Smooth muscle cell of the brain vasculature (primary cell): ENCODE measurements at places on chromosomes 6 and 20.
A peak's percentile ranks its signal among the peaks of the same experiment; 100 is the strongest.

DNA sequence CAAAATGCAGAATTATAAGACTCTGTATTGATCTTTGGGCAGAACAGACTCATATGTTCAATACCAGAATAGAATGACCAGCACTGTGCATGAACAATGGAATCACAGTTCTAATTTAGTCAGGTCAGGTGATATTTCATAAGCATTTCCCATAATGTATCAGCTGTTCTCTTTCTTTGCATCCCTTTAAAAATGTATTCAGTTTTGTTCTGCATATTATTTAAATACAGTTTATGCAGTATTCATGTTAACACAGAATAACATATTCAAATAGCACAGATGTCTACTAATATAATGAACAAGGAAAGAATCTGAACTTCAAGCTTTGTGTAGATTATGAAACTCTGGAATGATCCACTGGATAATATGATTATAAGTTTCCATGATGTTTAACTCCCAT is 128.5 kb downstream of the LAMP5 start:
- no peak for DNase-seq

DNA sequence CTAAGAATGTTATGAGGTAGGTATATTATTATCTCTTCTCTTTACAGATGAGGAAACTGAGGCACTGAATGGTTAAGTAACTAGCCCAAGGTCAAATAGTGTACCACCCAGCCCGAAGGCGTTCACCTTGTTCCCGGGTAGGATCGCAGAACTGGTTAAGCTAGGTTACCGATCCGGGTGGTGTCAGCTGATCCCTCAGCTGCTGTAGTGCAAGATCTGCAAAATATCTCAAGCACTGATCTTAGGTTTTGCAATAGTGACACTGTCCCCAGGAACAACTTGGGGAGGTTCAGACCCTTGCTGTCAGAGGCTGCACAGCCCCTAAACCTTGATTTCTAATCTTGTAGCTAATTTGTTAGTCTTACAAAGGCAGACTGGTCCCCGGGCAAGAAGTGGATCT is 28.1 kb downstream of the SLC52A3 start:
- no peak for DNase-seq

DNA sequence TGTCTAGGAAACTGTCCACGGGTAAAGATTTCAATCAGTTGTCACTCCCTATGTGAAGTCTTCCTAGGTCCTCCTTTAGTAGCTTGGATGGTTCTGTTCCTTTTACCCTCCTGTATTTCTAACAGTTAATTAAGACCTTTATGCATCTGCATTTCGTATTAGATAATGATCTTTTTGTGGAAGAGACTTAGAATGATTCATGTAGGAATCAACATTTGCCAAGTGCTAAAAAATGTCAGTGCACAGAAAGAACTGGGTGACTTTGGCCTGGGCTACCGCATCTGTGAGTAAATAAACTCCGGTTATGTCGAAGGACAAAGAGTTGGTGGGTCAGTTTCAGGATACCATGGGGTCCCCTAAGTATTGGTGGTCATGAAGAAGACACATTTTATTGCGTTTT is 918.0 kb downstream of the TFAP2A start:
- DNase-seq = no peak

DNA sequence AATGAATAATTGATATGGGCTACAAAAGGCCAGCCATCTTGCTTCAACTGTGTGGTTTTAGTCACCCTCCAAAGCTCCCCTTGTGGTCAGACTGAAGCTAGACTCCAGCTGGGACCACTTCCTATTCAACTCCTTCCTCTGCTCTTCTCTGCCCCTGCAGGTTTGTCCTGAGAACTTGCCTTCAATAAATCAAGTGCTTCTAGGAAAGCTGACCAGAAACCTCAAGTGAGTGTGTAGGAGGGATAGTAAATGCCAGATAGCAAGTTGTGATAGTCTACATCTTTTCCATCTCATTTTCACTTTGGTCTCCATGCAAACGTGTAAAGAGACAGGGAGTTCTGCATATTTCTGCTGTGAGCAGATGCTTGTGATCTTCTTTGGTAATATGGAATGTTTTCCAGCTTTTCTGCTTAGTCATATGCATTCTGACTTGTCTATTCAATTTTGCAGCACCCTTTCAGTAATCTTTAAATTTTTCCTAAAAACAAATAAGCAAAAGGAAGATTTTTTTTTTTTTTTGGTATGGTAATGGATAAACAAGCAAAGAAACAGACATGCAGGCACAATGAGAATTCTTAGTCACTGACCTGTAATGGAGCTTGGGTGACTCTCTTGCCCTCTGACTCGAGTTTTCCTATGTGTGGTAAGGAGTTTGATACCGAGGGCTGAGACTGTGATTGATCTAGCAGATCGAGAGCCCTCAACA is 201.3 kb upstream of the BTBD3 start:
- DNase-seq = peak; percentile 47

DNA sequence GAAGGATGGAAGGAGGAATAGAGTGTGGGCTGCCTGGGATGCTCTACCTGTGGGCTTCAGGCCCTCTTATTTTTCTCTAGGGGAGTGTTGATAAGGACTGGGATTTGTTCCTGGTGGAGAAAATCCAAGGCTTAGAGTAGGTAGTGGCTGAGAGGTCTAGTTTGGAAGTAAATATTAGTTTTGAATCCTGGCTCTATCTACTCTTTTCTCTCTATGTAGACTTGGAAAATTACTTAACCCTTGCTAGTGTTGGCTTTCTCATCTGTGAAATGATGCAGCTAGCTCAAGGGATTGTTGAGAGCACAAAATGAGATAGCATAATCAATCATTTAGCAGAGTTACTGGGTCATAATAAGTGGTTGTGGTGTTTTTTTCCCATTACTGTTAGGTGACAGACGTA is 102.7 kb upstream of the MLIP start:
- DNase-seq = no peak

DNA sequence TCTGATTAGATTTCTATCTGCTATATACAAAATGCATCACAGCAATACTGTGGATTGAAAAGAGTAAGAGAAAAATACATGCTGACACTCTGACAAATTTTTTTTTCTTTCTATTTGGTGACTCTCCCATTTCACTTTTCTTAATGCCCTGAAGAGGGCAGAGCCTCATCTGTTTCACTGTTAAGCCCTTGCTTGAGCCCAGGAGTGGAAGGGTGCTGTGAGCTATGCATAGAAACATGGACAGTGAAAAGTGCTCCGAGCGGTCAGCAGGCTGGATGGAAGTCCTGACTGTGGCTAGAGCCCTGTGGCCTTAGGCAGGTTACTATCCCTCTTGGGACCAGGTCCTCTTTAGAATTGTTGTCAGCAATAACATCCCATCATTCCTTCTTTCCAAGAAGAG is 17.4 kb upstream of the CSE1L start:
- DNase-seq = no peak

DNA sequence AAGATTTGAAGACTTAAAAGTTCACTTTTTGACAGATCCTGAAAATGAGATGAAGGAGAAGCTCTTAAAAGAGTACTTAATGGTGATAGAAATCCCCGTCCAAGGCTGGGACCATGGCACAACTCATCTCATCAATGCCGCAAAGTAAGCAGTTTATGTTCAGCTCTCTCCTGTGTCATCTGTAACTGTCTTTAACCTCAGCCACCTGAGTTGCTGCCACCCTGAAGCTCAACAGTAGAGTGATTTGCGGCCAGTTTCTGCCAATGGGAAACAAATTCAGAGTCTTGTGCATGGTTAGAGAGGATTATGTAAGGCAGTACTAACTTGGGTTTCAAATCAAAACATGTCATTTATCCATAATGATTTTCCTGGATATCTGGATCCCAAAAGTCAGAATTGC is 10.1 kb downstream of the TNFAIP3 start:
- DNase-seq = no peak

GRCh38 chr20:35007413-35007812 is 51.7 kb downstream of the MYH7B start:
- no peak for DNase-seq

DNA sequence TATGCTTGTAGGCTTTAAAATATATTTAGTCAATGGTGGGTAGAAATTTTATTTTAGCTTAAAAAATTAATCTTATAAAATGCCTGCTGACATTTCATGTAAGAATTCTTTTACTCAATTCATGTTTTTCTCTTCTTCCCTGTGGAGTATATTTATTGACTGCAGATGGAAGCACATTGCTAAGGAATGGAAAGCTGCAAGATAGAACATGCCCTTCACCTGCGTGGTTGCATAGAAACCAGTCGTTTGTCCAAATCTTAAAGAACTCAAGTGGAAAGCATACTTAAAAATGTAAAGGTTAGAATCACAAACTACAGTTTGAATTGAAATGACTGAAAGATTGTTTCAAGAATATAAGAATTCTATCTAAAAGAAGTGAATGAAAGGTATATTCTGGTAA is 30.7 kb downstream of the C6orf163 start:
- DNase-seq = no peak

DNA sequence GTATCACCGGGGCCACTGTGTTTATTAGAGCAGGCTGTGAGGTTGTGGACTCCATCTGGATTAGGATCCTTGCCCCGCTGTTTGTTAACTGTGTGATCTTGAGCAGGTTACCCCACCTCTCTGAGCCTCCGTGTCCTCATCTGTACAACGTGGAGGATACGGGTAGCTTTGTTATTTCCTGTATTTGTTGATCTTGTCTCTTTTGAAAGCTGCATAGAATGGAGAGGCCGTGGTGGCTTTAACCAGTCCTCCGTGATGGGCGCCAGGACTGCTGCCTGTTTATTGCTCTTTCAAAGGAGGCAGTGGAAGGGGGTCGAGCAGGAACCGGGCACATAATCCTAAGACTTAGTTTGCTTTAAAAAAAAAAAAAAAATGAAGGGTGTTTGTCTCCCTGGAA is 22.9 kb downstream of the BCAS4 start:
- no peak for DNase-seq

DNA sequence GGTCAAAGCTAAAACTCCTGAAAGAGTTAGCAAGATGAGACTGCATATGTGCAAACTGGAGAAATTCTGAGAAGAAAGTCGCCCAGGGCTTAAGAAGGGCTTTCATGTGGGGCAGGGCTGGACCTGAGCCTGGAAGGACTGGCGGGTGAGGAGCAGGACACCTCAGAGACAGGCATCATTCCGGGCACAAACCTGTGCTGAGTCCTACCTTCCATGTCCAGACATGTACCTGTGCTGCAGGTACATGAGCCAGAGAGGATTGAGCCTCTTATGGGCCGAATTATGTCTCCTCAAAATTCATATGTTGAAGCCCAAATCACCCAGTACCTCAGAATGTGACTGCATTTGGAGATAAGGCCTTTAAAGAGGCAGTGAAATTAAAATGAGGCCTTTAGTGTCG is 171.0 kb downstream of the QRSL1 start:
- no peak for DNase-seq

- DNase-seq = peak; percentile 23
Measured at GRCh38 chr6:138765896-138766655, 7.5 kb upstream of the CCDC28A start.

DNA sequence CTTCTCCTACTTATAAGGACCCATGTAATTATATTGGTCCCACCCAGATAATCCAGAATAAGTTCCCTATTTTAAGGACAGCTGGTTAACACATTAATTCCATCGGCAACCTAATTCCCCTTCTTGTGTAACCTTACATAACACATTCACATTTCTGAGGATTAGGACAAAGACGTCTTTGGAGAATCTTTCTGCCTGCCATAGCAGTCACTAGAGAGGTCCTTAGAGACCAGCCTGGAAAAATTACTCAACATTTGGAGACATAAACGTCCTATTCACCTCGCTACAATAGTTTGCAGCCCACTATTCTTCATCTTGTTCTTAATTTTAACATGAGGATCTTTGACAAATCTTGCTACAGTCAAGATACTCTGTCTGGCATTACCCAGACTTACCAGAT is 100.1 kb downstream of the MAFB start:
- DNase-seq = no peak

DNA sequence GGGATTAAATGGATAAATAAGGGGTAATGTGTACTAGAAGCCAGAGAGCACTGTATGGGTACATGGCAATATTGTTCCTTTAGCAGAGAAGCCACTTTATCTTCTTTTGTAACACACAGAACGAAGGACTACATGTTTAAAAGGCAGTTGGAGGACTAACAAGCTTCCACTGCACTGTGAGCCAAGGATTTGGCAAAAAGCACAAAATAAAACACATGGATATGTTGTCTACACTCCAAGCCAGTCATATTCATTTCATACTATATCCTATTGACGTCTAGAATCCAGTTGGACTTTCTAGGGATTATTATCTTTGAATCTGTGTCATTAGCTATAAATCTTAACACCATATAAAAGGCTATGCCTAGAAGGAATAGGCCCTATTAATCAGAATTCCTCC is 3.0 kb downstream of the SLC18B1 start:
- no peak for DNase-seq

DNA sequence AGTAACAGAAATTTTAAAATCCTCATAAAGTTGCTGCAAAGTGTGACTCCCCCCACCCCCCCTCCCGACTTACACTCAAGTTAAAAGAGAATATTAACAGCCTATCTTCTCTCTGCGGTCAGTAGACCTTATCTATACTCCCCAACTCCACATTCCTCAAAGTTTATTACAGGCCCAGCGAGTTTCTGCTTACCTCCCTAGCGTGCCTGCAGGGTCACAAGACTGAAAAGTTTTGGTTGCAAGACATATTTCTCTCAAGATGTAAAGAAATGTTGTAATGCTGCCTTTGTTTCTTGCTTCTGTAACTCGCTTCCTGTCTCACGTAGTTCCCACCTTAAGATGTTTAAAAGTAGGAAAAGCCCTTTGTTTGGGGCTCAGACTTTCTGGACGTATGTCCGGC is 699.6 kb downstream of the PHF3 start:
- no peak for DNase-seq

DNA sequence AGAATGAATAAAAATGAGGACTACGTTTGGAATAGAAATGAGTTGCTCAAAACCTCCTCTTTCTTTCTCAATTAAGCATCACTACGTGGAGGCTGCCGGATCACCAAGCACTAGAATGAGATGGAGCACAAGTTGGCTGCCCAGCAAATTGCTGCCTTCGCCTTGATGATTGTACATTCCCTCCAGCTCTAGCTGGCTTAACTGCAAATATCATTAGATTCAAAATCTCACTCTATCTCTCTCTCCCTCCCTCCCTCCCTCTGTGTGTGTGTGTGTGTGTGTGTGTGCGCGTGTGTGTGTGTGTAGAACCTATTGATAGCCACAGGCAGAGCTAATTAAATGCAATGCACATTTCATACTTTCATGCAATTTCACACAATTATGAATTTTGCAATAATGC is 310.7 kb upstream of the CDH4 start:
- DNase-seq = no peak

DNA sequence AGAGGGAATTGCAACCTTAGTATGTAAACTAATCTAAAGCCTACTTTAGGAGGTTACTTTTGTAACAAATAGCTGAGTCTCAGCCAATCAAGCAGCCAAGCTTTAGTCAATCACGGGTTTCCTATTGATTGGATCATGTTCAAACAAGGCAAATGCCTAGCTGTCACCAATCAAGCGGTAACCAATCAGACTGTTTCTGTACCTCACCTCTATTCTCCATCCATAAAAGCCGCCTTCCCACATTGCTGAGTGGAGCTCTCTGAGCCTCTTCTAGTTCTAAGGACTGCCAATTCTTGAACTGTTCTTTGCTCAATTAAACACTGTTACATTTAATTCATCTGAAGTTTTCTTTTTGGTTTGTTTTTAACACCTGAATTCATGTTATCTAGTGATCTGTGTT is 148.4 kb upstream of the BMP5 start:
- no peak for DNase-seq
